Adrenal gland (tissue), 19 donors: ENCODE measurements at places on chromosomes 5 and 9. TPM values are rescaled to one million over a fixed set of nuclear protein-coding genes. Genes with fewer than 3 reads are reported as not detected.

CD180 gene
- total RNA-seq = 1.4 TPM

DNA sequence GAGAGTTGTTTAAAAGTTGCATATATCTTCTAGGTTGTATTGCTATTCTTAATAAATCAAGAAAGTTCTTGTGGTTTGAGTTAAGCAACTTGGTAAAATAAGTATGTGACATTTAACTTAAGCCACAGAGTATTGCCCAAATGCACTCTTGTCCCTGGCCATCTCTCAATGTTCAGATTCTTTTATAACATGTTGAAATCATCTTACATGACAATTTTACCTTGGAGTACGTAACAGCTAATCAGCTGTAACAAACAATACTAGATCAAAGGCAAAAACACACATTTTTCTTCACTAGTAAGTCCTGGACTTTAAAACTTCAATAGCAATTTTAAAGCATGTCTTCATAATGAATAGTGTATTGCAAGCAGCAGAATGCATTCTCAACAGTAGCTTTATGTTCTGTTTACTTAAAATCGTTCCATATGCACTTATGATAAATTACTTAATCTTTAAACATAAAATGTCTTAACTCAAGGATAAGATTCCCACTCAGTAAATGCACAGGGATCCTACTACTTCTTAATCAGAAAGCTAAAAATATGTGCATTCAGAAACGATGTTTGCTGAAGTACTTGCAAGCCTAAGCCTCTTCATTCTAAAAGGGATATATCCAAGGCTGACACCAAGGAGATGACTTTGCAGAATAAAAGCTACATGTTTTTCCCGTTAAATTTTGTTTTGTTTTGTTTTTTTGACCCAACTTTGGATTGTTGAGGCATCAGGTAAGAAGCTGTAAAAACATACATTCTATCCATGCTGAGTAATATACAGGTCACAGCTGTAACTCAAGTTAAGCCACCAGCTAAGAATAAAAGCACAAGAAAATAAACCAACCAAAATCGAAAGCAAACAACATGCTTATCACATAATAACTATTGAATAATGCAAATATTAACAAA lies 86.1 kb upstream of the NFIB start:
- no peak overlapping the region for H3K27ac ChIP-seq
- H3K27me3 ChIP-seq = no peaks in the 10 kb centered on the region
- DNase-seq = no peak
- H3K4me3 ChIP-seq = no peak overlapping the region
- no peaks in the 10 kb centered on the region for H3K4me1 ChIP-seq

- no peaks in the 10 kb centered on the region for H3K27me3 ChIP-seq
- DNase-seq = no peak
- no peak overlapping the region for H3K27ac ChIP-seq
- H3K4me1 ChIP-seq = no peaks in the 10 kb centered on the region
Observed at GRCh38 chr5:147415651-147416050, 94.2 kb downstream of the DPYSL3 start.

DNA sequence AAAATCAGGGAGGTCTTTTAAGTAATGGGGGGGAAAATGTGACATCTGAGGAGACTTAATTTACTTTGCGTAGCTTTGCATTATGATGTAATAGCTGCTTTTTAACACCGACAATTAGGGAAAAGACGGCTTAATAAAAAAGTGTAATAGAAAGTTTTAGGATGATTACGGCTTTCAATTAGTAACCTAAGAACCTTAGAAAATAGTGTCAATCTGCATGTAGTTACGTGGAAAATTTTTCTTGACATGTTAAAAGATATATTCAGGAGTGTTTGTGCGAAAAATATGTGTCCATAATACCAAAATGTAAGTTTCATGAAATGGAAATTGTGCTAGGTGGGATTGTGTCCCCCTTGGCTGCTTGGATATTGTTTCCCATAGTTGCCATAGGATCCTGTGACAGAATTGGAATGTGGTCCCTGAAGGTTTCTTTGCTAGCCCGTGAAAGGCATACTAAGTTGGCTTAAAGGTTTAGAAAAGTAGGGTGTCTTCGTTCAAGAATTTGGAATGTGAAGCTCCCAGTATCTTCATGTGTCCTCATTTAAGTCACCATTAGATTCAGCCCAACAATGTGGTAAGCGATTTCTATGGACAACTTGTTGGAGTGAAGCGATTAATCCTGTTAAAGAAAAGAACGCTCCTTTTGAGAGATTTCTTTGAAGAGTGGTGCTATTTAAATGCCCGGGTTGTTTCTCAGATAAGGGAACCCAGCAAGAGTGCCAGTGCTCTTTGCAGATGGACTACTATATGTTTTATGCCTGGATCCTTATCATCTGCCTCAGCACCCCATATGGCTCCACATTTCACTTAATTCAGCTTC lies 2.0 kb downstream of the RGMB start:
- H3K36me3 ChIP-seq = no peaks in the 10 kb centered on the region
- no peak for DNase-seq
- H3K4me3 ChIP-seq = no peak overlapping the region
- H3K27me3 ChIP-seq = no peaks in the 10 kb centered on the region

DNA sequence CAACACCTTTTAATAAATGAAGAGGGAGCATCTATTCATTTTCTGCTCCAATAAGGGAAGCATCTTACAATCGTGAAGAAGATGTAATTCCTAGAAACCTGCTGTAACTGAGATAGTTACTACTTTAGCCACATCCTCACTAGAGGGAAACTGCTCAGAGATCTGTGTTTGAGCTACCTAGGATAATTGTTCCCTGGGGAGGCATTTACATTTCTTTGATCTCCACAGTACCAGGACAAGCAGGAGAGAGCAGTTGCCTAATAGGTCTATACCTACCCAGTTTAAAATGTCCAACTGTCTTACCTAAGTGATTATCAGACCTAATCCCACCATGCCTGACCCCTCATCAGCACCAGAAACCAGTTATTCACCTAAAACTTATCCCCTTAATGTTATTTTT lies 196.9 kb downstream of the TUSC1 start:
- no peaks in the 10 kb centered on the region for H3K36me3 ChIP-seq
- no peak for DNase-seq
- H3K4me1 ChIP-seq = no peaks in the 10 kb centered on the region
- H3K4me3 ChIP-seq = no peak overlapping the region
- no peak overlapping the region for H3K27ac ChIP-seq
- H3K27me3 ChIP-seq = no peaks in the 10 kb centered on the region

DNA sequence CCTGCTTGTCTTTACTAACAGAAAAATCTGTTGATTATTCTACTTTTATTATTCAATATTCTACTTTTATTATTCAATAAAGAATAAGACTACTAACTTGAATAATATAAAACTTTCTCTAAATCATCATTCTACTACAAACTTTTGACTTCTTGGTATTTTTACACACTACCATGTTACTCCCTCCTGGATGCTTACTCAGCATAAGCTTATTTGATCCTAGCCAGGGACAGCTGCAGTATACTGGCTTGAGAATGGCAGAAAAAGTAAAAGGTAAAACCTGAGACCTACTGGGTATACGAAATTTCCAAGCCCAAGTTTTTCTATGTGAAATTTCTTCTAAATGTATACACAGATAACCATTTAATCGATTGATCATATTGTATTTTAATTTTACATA lies 26.1 kb downstream of the PGGT1B start:
- no peak for DNase-seq
- peaks cover 3% of the 10 kb centered on the region for H3K4me1 ChIP-seq
- H3K27ac ChIP-seq = no peak overlapping the region
- no peak overlapping the region for H3K4me3 ChIP-seq
- H3K36me3 ChIP-seq = no peaks in the 10 kb centered on the region
- no peaks in the 10 kb centered on the region for H3K27me3 ChIP-seq

DNA sequence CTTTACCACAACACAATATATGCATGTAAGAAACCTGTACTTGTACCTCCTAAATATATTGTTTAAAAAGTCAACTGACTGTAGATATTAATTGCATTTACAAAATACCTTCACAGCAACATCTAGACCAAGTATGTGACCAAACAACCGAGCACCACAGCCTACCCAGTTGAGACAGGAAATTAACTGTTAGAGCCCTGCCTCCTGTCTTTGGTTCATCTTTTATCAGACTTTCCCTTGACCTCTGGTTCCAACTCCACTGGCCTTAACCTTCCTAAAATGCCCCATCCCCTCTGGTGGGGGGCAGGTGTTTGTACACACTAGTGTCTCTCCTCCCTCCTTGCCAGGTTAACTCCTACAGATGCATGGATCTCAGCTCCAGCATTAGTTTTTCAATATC lies 155.0 kb upstream of the PANK3 start:
- no peak overlapping the region for H3K27ac ChIP-seq
- no peaks in the 10 kb centered on the region for H3K36me3 ChIP-seq
- no peak overlapping the region for H3K4me3 ChIP-seq
- no peaks in the 10 kb centered on the region for H3K27me3 ChIP-seq
- H3K4me1 ChIP-seq = no peaks in the 10 kb centered on the region
- no peak for DNase-seq
